ENCODE measurements at places on chromosomes 7 and 10.
A peak's percentile ranks its signal among the peaks of the same experiment; 100 is the strongest.

- DNase-seq = peak; percentile 82
Observed at GRCh38 chr7:1024331-1024841, 20.0 kb upstream of the GPR146 start.

GRCh38 chr10:14102056-14102455 lies 228.7 kb downstream of the FRMD4A start:
- DNase-seq = no peak

DNA sequence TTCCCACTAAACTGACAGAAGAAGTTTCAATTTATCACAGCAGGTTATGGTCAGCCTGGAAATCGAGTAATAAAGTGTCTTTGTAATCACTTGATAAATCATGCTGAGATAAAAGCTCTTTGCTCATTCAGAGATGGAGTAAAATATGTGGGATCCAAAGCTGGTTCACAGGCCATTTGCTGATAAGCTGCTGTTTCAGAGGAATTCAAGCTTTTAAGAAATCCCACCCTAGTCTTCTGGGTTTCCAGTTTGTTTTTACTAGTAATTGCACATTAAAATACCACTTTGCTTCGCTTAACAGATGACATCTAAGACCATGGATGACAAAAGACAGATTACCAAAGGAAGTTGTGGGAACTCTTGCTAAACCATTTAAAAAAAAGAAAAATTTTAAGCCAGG lies 37.4 kb upstream of the CDK6 start:
- DNase-seq = no peak

DNA sequence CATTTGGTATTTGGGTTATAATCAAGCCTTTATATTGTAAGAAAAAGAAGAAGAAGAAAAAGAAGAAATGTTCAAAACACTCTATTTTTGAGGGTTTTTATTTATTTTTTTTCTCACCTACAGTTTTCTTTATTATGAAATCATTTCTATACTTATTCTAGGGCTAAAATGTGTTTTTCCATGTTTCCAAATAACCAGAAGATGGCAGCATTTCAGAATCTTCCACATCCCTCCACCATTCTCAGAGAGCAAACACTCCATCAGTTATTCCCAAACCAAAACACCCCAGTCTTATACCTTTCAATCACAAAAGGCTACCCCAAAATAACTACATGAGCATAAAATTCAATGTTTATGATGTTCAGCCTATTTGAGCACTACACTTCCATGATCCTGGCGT lies 38.7 kb upstream of the PPP1R17 start:
- no peak for DNase-seq

DNA sequence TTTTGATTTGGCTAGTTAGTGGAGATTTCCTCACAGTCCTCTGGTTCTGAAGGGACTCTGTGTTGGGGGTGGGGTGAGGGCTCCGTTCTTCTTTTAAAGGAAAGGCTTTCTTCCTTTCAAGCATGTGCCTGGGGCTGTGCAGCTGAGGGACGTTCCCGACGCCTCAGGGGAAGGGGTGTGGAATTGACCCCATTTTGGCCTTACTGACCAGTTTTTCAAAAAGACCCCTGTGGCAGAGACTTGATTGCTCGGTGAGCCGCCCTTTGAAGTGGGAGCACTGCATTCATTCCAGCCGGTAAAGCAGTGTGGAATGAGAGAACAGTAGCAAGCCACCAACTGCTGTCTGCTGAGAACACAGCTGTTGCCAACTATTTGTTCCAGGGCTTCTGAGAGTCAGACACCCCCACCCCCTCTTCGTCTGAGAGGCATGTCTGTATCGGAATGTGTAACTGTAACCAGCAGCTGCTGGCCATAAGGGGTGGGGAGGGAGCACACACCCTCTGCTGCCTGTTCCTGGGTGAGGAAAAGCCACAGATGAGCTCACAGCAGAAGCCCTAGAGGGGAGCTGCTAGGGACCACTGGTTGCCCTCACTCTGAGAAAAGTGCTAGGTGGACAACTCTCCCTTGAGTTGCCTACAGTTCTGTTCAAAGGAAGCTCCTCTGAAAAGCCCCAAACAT lies 33.2 kb downstream of the WBP1L start:
- DNase-seq = no peak

DNA sequence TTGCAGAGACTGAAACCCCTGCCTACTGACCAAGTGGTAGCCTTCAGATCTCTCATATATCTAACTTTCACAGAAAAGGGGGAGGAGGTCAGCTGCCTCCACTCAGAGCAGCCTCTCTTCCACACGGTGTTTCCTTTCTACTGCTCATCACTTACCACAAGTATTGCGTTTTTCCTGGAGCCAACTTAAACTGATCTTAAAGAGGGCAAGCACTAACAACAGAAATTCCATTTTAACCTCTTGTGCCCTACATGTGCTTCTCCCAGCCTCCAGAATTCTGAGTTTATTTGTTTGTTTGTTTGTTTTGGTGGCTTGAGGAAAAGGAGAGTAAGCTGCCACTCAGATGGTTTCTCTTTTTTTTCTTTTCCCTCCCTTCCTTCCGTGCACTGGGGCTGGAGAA lies 19.1 kb downstream of the SKIDA1 start:
- no peak for DNase-seq

DNA sequence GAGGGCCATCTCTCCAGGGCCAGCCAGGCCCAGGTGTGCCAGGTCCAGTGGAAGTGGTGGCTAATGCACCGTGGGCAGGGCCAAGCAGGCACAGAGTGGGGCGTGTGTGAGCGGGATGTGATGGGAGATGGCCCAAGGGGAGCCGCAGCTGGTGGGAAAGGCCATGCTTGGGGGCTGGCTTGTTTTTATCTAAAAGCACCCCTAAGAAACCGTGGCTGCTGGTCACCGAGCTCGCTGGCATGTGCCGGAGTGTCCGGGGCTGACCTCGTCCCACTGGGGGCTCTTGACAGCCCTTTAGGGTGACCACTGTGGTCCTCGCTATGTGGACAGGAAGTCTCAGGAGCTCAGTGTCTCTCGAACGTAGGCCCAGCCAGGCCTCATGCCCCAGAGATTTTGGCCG lies 582.4 kb upstream of the FOXK1 start:
- no peak for DNase-seq

DNA sequence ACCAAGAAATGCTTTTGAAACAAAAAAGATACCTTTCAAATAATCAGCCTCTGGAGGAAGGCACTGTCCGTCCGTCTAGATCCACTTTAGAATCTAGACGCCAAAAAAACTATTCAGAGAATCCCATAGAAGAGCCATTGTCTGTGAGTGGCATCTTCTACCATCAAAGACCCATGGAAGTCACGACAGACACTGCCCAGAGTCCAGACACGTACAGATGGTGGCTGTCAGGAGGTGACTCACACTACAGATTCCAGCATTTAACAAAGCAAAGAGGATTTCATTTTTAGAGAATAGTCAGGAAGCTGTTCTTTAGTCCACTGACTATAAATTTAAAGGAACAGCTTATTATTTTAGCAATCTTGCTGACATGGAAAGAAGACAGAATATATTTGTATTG lies 11.7 kb downstream of the C1QL3 start:
- DNase-seq = no peak

DNA sequence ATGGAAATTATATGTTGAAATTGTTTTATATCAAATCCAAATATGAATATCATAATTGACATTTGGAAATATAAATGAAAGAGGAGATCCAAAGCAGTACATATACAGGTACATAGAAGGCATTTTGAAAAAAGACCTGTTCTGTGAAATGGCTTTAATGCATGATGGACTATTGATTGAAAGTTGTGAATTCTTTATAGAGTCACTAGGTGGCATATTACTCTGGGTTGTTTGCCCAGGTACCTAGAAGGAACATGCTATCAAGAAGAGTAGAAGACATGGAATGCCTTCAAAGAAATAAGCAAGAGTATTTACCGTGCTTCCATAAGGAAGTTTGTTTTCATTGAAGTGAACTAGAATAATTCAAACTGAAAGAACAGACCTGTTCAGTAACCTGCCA lies 160.0 kb upstream of the ANK3 start:
- DNase-seq = no peak

- DNase-seq = peak; percentile 51
Observed at GRCh38 chr10:97427571-97428179, 1.7 kb downstream of the PGAM1 start.

- DNase-seq = no peak
Observed at GRCh38 chr10:1171182-1171581, 115.0 kb downstream of the WDR37 start.

DNA sequence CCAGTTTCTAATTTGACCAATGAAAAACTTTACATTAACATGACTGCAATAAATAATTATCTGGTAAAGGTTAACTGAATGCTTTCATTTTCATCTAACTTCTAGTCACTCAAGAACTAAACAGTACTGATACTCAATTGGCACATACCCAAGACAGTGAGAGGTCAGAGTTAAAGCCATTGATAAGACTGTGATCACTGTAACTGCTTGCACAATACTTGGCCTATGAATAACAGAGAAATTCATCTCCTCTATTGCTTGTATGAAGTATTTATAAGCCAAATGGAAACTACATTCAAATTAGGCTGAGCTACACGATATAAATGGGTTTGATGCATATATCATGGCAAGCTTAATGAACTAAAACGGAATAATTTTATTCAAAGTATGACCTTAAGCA lies 43.0 kb downstream of the HERC4 start:
- no peak for DNase-seq

GRCh38 chr10:12262278-12262981 lies 66.4 kb downstream of the CDC123 start:
- DNase-seq = peak; percentile 6

DNA sequence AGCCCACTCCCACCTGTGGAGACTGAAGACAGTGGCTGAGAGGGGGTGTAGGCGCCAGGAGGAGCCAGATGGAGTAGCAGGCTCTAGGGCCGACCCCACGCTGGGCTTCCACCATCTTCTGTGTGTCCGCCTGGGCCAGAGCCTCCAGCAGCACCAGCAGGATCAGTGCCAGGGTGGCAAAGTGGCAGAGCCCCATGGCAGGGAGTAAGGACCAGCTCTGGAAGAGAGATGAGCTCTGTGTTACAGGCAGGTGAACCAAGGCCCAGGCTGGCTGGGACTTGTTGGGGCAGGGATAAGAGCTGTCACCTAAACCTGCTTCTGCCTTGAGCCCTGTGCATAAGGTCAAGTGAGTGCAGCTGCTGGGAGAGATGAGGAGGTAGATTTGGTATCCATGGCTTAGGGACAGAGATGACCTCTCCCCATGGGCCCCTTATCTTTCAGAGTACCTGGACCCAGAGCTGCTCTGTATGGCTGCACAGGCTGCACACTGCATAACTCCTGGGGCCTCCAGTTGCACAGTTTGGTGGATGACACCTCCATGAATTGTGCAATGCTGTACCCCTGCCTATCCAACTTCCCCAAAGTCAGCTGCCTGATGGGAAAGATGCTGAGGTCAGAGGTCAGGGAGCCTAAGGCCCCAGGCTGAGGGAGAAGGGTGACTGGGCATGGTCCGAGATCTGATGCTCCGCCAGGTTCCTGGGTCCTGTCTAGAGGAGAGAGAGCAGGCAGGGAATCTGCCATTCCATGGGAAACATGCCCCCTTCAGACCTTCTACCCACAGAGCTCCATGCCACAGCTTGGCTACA lies 7.4 kb upstream of the SAMD8 start:
- no peak for DNase-seq

- DNase-seq = no peak
Observed at GRCh38 chr10:108515821-108516220, 1351.3 kb upstream of the SORCS1 start.

DNA sequence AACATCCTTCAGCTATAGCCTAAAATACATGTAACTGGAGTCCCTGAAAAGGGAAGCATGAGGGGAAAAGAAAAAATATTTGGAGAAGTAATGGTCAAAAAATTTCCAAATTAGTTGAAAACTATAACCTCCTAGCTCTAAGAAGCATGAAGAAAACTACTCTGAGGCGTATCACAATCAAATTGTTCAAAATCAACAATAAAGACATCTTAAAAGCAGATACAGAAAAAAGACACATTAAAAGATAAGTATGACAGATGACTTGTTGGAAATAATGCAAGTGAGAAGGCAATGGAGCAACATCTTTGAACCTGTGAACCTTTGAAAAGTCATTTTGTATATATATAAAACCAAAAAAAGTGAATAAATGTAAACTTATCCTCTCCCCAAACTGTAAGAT lies 93.1 kb downstream of the RNF32 start:
- DNase-seq = no peak
